ENCODE measurements at places on chromosomes 1 and 21.

- peak; percentile 55 for DNase-seq
These were observed 44.2 kb downstream of the CAPN8 start for GRCh38 chr1:223621312-223621734.

DNA sequence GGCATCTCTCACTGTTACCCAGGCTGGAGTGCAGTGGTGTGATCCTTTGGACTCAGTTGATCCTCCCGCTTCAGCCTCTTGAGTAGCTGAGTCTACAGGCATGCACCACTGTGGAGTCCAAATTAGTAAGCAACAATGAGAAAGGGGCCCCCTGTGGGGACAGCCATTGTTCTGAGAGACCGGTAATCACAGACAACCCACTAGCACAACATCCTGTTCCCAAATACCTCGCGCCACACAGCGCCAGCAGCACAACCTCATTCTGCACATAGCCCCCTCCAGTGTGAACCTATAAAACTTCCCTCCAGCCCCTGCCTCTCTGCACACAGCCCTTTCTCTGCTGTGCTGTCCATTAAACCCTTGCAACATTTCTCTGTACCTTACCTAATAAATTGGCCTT, 226.4 kb downstream of the DYRK1A start:
- DNase-seq, result no peak

DNA sequence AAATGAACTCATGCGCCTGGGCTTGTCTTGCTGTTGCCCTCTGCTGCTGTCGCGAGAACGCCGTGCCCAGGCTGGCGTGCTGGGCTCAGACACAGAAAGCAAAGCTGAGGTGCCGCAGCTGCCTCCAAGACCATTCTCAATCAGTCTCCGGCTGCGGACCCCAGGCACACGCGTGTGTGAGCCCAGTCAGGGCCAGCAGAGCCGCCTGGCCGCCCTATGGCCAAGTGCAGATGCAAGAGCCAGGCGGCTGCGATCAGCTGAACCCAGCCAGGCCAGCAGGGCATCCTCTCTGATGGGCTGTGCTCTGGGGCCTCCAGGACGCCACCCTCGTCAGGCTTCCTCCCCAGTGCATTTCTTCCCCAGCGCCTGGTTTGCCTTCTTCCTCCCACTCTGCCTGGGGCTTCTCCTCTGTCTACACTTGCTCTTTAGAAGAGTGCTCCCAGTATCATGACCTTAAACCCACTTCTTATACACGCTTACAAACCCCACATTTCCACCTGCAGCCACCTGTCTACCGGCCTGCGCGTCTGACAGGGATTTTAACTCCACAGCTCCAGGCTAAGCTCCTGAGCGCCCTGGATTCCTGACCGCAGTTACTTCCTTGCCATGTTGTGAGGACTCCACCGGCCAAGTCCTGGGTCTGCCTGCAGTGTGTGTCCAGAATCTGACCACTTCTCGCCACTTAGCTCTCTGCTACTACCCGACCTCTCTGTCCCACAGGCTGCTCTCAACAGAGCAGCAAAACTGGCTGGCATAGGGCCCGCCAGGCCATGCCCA, 21.7 kb upstream of the LRRC47 start:
- no peak for DNase-seq

DNA sequence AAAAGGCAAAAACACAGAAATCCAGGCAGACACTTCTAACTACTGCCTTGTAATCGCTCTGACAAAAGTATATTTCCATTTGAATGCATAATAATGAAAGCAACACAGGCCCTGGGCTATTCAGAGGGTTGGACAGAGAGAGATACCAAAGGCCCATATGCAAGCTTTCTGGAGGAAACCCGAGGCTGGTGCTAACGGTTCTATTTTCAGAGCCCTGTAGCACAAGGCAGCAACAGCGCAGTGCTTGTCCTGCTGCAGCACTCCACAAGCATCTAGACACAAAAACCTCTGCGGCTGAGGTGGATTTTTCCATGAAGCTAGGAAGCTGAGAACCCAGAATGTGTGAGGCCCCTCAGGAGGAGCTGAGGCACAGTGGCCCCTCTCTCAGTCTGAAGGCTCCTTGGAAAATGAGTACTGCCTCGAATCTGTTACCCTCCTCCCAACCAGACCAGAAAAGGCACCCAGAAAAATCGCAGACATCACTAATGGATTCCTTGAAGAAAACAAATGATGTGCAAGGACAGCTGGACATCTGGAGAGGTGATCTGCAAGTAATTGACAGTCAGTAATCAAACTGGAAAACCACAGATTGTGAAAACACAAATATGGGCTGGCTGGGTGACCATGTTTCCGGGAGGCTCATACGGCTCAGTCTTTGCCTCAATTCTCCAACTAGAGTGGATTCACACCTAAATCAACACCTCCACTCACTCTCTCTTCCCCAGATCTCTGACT, 54.0 kb downstream of the COLGALT2 start:
- DNase-seq, result no peak

DNA sequence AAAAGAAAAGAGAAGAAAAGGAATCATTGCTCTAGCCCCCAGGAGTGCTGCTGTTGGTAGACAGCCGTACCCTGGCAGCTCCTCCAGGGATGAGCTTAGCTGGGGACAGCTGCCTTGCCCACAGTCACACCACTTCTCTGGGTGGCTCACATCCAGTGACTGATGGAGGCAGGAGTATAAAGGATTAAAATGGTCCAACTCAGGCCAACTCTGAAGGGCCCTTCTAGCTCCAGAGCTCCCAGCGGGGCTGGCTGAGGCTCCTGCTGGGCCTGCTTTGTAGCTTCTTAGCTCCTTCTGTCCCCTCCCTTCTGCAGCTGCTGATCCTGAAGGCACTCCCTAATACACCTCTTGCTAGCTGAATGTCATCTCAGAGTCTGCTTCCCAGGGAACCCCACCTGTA, 4.4 kb downstream of the CITED4 start:
- DNase-seq, result no peak

DNA sequence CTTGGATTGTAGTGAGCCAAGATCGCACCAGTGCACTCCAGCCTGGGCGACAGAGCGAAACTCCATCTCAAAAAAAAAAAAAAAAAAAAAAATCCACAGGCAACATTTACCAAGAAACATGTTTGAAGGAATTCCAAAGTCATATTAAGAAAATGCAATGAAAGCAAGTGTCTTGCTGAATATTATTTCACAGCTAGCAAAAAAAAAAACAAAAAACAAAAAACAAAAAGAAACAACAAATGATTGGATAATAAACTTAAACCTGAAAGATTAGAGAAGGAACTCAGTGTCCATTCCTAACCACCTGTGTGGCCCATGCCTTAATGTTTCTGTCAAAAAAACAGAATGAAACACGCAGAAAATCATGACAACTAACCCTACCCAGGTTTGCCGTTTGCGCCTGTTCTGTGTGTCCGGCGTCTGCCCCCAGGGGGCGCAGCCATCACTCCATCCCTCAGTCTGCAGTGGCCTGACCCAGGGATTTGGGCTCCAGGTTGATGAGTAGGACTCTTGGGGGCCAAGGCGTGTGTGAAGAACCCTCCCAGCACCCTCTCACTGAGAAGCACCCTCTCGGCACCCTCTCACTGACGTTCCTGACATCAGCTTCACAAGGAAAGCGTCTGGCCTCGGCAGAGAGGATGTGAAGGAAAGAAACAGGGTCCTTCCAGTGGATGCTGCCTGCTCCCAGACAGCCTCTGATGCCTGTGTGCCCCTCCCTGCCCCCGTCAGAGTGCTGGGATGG, 19.2 kb upstream of the PTTG1IP start:
- DNase-seq, result peak; percentile 76

- DNase-seq, result no peak
These were observed 133.0 kb upstream of the SPAG17 start for GRCh38 chr1:118317842-118318614.

- no peak for DNase-seq
These were observed 109.3 kb downstream of the NTNG1 start for GRCh38 chr1:107250169-107250568.

Data from activated CD4-positive, alpha-beta T cell treated with anti-CD3 and anti-CD28 coated beads, Interleukin-2, amount 50 U/mL, for 16 hours (primary cell).